ENCODE measurements at places on chromosomes 2 and 18. TPM values are rescaled to one million over a fixed set of nuclear protein-coding genes. Genes with fewer than 3 reads are reported as not detected.
A peak's percentile ranks its signal among the peaks of the same experiment; 100 is the strongest.

- no peak for DNase-seq
- no peak overlapping the region for H3K4me3 ChIP-seq
- H3K27ac ChIP-seq, result no peak overlapping the region
- H3K36me3 ChIP-seq, result no peaks in the 10 kb centered on the region
Measured at GRCh38 chr2:227509076-227509475, 37.1 kb downstream of the AGFG1 start.

- peaks cover 19% of the 10 kb centered on the region for H3K4me1 ChIP-seq
- H3K27ac ChIP-seq, result peak overlapping the region; percentile 69
- no peak for DNase-seq
- no peaks in the 10 kb centered on the region for H3K36me3 ChIP-seq
- H3K27me3 ChIP-seq, result no peaks in the 10 kb centered on the region
Measured at GRCh38 chr2:144596073-144596871, 76.4 kb upstream of the ZEB2 start.

EPB41L3 gene
- total RNA-seq, result 77.2 TPM

MOGAT1 gene
- total RNA-seq, result not detected

PLA2R1 gene
- total RNA-seq, result 28.7 TPM
